Activated CD4-positive, alpha-beta T cell treated with anti-CD3 and anti-CD28 coated beads, Interleukin-2, amount 10 ng/mL, durations not matched to agents 24 days and 14 days (primary cell): ENCODE measurements at places on chromosomes 12 and 14. TPM values are rescaled to one million over a fixed set of nuclear protein-coding genes. Genes with fewer than 3 reads are reported as not detected.

DNA sequence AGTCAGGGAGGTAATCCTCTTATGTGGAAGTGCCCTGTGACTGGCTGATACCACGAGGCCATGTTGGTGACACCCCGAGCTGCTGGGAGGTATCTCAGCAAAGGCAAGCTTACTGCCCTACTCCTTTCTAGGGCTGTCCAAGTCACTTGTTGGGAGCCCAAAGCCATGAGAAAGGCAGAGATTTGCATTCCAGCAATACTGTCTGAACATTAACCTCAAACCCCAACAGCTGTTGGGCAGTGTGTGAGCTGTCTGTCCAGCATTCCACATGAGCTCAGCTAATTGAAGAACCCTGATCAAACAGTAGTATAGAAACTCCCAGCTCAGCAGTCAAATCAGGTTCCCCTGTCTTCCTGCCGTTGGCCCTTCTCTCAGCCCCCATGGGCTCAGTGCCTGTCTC, 9.2 kb downstream of the ABHD4 start:
- H3K36me3 ChIP-seq, result peaks cover 68% of the 10 kb centered on the region
- H3K27me3 ChIP-seq, result no peaks in the 10 kb centered on the region
- no peaks in the 10 kb centered on the region for H3K4me1 ChIP-seq
- H3K4me3 ChIP-seq, result no peak overlapping the region

VWF gene
- total RNA-seq, result 0.09 TPM in 1 of 2 replicates, not detected in the other

DNA sequence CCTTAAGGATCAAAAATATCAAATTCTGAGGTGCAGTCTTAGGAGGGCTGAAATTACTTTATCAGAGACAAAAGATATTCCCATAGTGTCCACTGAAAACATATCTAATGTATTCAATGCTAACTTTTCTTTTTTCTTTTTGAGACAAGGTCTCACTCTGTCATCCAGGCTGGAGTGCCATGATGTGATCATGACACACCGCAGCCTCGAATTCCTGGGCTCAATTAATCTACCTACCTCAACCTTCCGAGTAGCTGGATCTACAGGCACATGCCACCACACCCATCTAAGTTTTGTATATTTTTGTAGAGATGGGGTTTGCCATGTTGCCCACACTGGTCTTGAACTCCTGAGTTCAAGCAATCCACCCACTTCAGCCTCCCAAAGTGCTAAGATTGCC, 68.3 kb downstream of the ZC3H14 start:
- no peak for DNase-seq
- H3K36me3 ChIP-seq, result no peaks in the 10 kb centered on the region
- H3K27me3 ChIP-seq, result no peaks in the 10 kb centered on the region
- no peak overlapping the region for H3K27ac ChIP-seq
- no peak overlapping the region for H3K4me3 ChIP-seq

TTC5 gene
- 36.2 and 39.7 TPM in 2 replicates for total RNA-seq

APEX1 gene
- 239 and 242 TPM in 2 replicates for total RNA-seq

DNA sequence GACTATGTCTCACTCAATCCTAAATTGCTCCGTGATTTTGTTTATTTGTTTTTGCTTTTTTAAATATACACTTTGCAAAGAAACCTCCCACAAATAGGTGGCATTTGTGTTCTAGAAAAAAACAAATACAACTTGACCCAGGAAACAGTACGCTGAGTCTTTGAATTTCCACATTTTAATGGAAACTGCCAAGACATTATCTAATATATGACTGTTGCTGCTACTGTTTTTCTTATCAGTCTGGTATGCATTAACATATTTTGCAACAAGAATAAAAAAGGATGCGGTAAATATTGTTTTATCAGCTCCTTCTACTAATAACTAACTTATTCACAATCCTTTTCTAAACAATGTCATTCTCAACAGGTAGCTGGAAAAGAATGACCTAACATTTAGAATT, 187.4 kb downstream of the LRIG3 start:
- H3K36me3 ChIP-seq, result no peaks in the 10 kb centered on the region
- no peak overlapping the region for H3K27ac ChIP-seq
- DNase-seq, result no peak
- H3K4me3 ChIP-seq, result no peak overlapping the region
- H3K27me3 ChIP-seq, result no peaks in the 10 kb centered on the region

TCL1B gene
- total RNA-seq, result not detected in 2 replicates

TTC9 gene
- total RNA-seq, result 4.8 and 5.8 TPM in 2 replicates

DNA sequence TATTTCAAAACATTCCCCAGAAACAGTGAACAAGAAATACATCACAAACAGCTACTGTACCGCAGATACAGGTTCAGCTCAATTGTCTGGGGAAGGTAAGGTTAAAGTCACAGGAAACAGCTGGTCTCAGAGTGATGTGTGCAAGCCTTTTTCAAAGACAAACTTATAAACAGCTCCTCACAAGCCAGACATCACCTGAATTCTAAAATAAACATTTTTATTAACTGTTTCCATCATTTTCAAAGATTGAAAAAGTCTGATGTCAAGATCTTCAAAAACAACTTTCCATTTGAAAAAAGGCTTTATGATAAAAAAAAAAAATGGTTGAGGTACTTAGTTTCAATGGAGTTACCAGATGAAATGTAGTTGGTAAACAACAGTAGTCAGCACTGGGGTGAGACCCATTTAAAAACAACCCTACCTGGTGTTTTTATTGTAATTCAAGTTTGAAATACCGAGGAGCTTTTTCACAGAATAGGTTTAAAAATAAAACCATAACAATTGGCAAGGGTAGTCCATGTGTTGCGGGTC, 4.0 kb downstream of the BTG1 start:
- peaks cover 39% of the 10 kb centered on the region for H3K4me1 ChIP-seq
- peak overlapping the region; percentile 57 for H3K27ac ChIP-seq
- H3K4me3 ChIP-seq, result peak overlapping the region; percentile 99
- peak; percentile 79 for DNase-seq

- H3K27me3 ChIP-seq, result peaks cover 61% of the 10 kb centered on the region
- no peaks in the 10 kb centered on the region for H3K36me3 ChIP-seq
- H3K4me1 ChIP-seq, result no peaks in the 10 kb centered on the region
- DNase-seq, result no peak
- no peak overlapping the region for H3K27ac ChIP-seq
- no peak overlapping the region for H3K4me3 ChIP-seq
These were observed 1.7 kb downstream of the PRMT8 start for GRCh38 chr12:3492793-3493042.

DNA sequence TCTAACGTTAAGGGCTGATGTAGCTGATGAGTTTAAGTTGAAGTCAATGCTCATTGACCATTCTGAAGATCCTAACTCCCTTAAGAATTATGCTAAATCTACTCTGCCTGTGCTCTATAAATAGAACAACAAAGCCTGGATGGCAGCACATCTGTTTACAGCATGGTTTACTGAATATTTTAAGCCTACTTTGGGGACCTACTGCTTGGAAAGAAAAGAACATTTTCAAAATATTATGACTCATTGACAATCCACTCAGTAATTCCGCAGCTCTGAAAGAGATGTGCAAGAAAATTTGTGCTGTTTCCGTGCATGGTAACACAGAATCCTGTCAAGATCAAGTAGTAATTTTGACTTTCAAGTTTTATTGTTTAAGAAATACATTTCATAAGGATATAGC, 35.0 kb upstream of the NAV3 start:
- no peaks in the 10 kb centered on the region for H3K27me3 ChIP-seq
- no peaks in the 10 kb centered on the region for H3K4me1 ChIP-seq
- H3K27ac ChIP-seq, result no peak overlapping the region
- DNase-seq, result no peak

- peaks cover 4% of the 10 kb centered on the region for H3K4me1 ChIP-seq
- H3K4me3 ChIP-seq, result no peak overlapping the region
- no peak overlapping the region for H3K27ac ChIP-seq
- H3K36me3 ChIP-seq, result no peaks in the 10 kb centered on the region
These were observed 21.8 kb upstream of the EIF2B2 start for GRCh38 chr14:74980731-74981461.

DNA sequence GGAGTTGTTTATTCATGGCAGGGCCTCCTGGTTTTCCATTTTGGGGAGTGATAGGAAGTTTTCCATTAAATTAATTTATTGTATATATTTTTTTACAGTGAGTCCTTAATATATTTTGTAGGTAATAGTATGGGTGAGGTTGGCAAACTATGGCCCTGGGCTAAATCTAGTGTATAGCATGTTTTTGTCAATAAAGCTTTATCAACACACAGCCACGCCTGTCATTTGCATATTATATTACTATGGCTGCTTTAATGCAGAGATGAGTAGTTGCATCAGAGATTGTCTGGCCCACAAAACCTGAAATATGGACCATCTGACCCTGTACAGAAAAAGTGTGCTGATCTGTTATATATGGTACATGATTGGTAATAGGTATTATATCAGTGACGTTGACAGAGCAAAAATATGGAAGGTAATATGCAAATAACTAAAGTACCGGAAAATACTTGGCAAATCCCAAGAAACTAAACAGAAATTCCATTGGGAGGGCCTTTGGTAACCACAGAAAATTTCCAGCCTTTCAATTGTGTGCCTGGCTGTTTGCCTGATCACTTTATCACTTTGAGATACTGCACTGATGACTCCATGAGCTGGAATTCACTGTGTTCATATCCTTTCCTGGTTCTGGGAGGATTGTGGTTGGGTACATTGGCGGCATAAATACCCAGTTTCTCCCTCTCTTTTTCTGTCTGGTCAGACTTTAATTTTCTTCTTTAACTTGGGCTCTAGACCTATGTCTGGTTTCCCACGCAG, 61.7 kb upstream of the RFLNA start:
- H3K36me3 ChIP-seq, result no peaks in the 10 kb centered on the region
- peaks cover 1% of the 10 kb centered on the region for H3K4me1 ChIP-seq
- H3K27me3 ChIP-seq, result peaks cover 4% of the 10 kb centered on the region
- no peak overlapping the region for H3K4me3 ChIP-seq

DEPDC4 gene
- total RNA-seq, result 1.3 and 2.9 TPM in 2 replicates

DNA sequence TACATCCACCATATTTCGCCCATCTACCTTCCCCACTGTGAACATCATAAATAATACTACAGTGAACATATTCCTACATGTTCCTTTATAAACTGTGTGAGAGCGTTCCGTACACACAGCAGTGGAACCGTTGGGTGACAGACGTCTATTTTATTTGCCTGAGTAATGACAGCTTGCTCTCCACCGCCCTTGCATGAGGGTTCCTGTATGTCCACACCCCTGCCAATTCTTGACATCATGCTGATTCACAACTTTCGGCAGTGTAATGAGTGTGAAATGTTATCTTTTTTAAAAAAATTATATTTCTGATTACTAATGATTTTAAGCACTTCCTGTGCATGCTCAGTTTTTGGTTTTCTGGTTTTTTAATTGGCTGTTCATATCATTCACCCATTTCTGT, 4.3 kb upstream of the RAD52 start:
- H3K4me1 ChIP-seq, result peaks cover 8% of the 10 kb centered on the region
- peaks cover 7% of the 10 kb centered on the region for H3K36me3 ChIP-seq
- H3K27me3 ChIP-seq, result peaks cover 5% of the 10 kb centered on the region
- H3K4me3 ChIP-seq, result no peak overlapping the region

DNA sequence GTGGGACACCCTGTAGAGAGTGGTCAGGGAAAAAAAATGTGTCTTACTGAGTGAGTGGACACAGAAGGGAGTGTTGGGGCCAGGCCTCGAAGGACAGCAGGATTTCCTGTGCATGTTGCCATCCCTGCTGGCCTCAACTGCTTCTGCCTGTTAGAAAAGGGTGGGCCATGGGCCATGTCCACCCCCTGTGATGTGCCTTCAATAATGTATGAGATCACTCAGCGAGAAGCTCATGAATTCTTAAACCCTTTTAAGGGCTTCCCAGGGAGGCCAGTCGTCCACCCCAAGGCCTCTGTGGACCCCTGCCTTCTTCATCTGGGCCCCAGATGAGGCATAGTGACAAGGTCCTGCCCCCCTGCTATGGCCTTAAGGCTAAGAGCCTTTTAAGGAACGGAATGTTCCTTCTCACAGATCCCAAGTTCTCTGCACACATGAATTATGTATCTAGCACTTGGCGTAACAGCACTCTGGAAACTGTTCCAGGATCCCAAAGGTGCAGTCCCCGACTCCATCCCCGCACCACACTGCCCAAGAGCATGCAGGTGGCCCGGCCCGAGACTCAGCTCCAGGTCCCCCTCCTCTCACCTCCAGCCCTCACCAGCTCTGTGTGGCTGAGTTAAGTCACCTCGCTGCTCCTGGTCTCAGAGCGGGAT, 8.9 kb upstream of the C14orf132 start:
- H3K27me3 ChIP-seq, result no peaks in the 10 kb centered on the region
- no peak for DNase-seq
- no peak overlapping the region for H3K4me3 ChIP-seq

GRCh38 chr14:69982886-69983285, 103.7 kb downstream of the SMOC1 start:
- no peak for DNase-seq
- no peaks in the 10 kb centered on the region for H3K36me3 ChIP-seq
- no peak overlapping the region for H3K4me3 ChIP-seq
- no peak overlapping the region for H3K27ac ChIP-seq
- H3K27me3 ChIP-seq, result peaks cover 22% of the 10 kb centered on the region
- H3K4me1 ChIP-seq, result no peaks in the 10 kb centered on the region

DNA sequence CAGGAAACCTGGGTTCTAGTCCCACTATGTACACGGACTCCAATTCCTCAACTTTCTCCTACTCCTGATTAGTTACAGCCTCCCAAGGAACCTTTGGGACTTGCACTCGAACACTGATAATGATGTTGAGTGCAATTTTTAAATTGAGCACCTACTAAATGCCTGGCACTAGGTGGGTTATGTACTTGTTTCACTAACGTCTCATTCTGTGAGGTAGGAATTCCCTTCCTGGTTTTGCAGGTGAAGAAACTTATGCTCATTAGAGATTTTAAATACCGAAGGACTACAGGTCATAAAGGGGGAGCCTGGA, 536 bp downstream of the PARPBP start:
- peak overlapping the region; percentile 94 for H3K27ac ChIP-seq
- peaks cover 36% of the 10 kb centered on the region for H3K4me1 ChIP-seq
- H3K36me3 ChIP-seq, result peaks cover 33% of the 10 kb centered on the region
- DNase-seq, result no peak
- peak overlapping the region; percentile 96 for H3K4me3 ChIP-seq
- no peaks in the 10 kb centered on the region for H3K27me3 ChIP-seq

DNA sequence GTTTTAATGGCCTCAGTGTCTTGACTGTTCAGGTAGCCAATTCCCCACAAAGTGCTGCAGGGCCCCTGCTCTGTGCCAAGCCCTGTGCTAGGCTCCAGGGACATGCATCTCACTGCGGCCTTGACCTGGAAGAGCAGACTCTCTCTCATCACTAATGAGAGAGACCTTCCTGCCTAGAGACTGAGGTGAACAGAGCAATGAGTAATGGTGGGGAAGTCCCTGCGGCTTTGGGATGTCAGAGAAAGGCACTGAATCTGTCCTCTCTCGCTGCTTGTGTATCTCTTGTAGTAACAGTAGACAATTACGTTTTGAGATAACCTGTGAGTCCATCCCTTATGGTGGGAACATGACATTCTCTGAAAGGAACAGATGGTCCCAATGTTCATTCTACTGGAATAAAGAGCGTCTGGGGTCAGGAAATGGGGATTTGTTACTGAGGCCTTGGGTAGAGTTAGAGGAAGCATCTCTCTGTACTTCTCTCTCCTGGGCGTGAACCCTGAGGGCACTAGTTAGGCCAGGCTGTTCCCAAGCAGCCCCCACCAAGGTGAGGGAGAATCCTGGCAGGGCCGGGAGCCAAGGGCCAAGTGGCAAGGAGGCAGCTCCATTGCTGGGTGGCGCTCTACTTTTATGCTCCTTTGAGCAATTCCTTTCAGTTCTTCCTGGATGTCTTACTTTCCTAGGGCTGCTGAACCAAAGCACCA, 13.5 kb downstream of the NFATC4 start:
- H3K36me3 ChIP-seq, result no peaks in the 10 kb centered on the region
- H3K4me3 ChIP-seq, result no peak overlapping the region
- no peak overlapping the region for H3K27ac ChIP-seq
- H3K27me3 ChIP-seq, result peaks cover 8% of the 10 kb centered on the region
- H3K4me1 ChIP-seq, result peaks cover 1% of the 10 kb centered on the region
- DNase-seq, result no peak

MMP17 gene
- 0.52 and 0.89 TPM in 2 replicates for total RNA-seq
